ENCODE measurements at places on chromosomes 3 and 15.

GRCh38 chr15:25397100-25397499, 41.7 kb downstream of the UBE3A start:
- no peak for DNase-seq

DNA sequence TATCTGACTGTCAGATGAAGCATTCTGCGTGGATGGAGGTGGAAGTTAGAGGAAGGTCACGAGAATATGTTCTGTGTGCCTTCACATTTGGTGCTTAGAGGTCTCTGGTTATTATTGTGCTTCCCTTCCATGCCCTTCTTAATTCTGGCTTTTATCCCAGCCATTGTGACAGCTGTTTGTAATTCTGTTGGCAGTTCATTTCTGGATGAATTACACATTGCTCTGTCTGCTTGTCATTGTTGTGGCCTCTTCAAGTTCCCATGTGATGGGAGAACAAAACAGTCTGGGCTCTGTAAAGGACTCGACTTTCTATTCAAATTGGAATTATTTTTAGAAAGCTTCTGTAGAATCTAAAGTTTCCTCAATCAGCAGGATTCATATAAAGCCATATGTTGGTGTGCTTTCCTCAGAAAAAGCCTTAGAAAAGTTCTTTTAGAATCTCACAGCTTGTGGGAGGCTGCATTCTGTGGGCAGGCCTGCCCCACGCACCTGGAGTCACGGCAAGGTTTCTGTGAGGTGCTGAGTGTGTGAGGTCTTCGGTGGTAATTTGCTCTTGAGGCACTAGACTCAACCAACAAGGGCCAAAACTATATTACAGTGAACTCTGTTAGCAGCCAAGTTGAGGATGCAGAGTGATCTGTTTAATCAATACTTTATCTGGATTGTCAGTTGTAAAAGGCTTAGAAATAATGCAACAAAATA, 397.4 kb upstream of the AZI2 start:
- no peak for DNase-seq

GRCh38 chr3:45167011-45167911, 21.1 kb upstream of the CDCP1 start:
- peak; percentile 61 for DNase-seq

- DNase-seq, result no peak
Measured at GRCh38 chr3:128491691-128491940, 1.4 kb downstream of the GATA2 start.

- DNase-seq, result no peak
Measured at GRCh38 chr3:54771050-54771449, 156.8 kb downstream of the LRTM1 start.

- DNase-seq, result peak; percentile 40
Measured at GRCh38 chr3:30680789-30681648, 74.6 kb downstream of the TGFBR2 start.

DNA sequence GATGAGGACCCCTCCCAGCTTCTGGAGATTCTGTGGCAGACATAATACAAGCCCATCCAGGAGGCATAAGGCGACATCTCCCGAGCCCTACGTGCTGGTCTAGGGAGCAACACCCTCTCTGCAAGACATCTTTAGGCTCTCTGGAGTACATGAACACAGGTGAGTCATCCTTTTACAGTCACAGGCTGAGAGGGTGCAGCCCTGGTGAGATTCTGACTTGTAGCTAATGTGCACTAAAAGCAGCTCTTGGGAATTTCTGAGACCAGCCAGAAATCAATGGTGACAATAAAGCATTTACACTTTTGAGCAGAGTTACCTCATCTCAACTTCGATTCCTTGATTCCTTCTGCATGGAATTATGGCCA, 131.1 kb downstream of the XXYLT1 start:
- DNase-seq, result no peak

GRCh38 chr3:147414390-147415138, 5.4 kb downstream of the ZIC1 start:
- no peak for DNase-seq

DNA sequence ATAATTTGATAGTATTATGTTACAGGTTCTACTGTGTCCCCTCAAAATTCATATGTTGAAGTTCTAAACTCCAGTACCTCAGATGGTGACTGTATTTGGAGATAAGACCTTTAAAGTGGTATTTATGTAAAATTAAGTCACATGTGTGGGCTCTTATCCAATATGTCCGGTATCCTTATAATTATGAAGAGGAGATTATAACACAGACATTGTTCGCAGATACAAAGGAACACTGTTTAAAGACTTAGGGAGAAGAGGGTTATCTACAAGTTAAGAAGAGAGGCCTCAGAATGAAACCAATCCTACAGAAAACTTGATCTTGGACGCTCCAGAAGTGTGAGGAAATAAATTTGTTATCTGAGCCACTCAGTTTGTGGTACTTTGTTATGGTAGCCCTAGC, 50.9 kb downstream of the DPH6 start:
- peak; percentile 41 for DNase-seq

DNA sequence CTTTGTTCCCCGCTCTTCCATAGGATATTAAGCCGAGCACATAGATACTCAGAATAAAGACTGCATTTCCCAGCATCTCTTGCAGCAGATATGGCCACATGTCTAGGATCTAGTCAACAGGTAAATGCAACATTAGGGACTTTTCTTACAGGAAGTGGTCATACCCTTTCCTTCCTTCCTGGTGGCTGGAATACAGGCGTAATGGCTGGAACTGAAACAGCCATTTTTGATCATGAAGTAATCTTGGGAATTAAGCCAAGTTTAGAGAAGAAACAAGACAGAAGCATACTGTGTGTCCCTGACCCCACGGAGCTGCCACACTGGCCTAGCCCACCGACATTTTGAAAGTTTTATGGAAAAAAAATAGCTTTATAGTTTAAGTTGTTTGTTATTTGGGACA, 234.0 kb downstream of the XXYLT1 start:
- DNase-seq, result no peak

DNA sequence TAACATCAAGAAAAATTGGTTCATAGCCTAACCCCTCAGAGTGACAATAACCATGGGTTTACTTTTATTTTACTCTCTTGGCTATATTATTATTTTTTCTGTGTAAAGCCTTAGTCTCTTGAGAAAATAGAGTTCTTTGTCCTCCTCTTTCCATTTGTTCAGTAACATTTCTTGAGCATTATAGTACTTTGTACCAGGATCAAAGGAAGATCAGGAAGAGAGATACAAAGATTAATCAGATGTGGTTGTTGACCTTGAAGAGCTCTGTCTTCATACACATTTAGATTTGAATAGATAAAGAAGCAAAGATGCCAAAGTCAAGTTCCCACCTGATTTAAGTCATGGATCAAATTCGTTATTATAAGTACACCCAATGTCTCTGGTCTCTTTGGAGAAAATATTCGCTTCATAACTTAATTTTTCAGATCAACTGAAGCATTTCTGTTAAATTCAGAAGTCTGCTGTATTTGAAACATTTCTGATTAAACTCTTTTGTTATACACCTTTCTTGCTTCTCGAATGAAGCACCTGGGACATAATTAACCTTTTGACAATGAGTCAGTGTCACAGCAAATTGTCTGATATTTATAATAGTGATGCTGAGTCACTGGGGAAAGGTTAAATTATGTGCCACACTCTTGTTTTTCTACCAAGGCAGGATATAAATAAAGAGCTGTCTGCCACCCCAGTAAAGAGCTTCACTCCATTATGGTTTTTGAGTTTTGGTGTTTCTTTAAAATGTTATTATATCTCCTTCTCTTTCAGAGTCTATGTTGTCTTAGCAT, 100.2 kb downstream of the GHSR start:
- DNase-seq, result no peak

DNA sequence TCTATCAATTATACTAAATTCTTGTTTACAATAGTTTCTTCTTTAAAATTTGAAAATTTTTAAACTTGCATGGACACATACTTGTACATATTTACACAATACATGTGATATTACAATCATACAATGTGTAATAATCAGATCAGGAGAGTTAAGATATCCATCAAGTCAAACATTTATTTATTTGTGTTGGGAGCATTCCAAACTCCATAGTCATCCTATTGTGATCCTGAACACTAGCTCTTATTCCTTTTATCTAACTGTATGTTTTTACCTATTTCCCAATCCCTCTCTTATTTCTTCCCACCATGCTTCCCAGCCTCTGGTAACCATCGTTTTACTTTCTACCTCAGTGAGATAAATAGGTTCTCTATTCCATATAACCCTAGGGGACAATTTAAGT, 1219.2 kb downstream of the ZPLD1 start:
- no peak for DNase-seq

- no peak for DNase-seq
Measured at GRCh38 chr3:113753376-113753985, 6.6 kb downstream of the ATP6V1A start.

GRCh38 chr3:152623286-152623911, 211.5 kb upstream of the P2RY1 start:
- no peak for DNase-seq

DNA sequence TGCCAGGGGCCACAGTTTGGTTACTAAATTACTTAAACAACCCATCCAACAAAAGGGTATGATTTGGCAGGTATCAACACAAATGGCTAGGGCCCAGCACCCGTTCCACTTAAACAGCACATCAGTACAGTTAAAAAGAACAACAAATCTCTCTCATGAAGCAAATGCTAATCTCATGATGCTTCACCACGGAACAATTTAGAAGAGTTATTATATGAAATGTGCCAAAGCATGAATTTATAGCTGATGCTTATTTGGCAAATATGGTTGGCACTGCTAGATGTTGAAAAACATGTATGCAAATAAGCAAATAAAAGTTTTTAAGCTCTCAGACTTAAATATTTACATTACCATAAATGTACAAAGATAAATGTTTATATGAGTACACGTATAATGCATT, 2.3 kb downstream of the PEAK1 start:
- no peak for DNase-seq

DNA sequence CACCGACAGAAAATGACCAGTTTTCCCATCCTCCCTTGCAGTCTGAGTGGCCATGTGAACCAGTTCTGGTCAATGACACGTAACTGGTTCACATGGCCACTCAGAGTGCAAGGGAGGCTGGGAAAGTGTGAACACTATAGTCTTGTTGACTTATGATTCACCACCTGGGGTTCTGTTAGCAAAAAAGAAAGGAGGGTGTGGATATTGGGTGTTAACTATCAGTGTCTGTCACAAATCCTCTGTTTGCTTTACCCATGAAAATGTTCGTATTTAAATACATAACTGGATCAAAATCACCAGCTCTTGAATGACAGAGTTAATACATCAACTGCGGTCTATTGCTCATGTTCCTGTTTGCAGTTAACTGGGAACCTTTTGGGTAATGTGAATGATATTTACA, 92.3 kb downstream of the ADAMTSL3 start:
- DNase-seq, result no peak

GRCh38 chr15:70266412-70267121, 168.8 kb upstream of the TLE3 start:
- DNase-seq, result no peak
